ENCODE measurements at places on chromosomes 16 and 17.

DNA sequence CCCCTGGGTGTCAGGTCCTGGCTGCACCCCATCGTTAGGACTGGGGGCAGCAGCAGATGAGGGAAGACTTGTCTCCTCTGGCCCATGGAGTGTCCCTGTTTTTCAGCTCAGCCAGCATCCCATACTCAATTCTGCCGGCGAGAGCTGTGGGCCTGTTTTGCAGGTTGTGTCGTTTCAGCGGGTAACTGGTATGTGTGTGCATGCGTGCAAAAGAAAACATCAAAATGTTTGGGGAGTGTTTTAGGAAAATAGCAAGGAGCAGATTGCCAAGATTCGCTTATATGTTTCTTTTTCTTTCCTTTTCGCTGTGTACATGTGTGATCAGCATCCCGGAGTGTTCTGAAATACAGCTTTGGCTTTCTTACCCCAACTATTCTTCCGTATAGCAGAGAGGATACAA, 34.7 kb downstream of the MSI2 start:
- no peak for DNase-seq

DNA sequence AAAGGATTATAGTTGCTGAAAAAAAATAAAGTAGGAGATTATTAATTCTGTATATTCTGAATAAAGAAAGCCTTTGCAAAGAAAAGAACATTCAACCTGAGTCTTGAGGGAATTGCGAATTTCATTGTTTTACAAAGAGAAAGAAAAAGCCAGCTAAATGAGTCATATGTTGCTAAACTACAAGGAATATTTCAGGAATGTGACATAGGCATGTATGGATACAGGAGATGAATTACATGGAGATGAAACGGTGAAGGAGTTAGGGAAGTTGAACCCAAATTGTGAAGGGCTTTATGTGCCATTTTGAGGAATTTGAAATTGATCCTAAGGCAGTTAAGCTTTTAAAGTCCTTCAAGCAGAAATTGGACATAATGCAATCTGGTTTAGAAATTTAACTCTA, 177.3 kb upstream of the RBL2 start:
- no peak for DNase-seq

DNA sequence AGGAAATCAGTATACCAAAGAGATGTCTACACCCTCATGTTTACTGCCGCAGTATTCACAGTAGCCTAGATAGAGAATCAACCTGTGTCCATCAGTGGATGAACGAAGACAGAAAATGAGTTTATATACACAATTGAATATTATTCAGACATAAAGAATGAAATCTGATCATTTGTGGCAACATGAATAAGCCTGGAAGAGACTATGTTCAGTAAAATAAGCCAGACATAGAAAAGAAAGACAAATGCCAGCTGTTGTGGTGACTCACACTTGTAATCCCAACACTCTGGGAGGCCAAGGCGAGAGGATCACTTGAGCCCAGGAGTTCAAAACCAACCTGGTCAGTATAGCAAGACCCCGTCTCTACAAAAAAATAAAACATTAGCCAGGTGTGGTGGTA, 16.1 kb downstream of the NUDT16L1 start:
- no peak for DNase-seq

DNA sequence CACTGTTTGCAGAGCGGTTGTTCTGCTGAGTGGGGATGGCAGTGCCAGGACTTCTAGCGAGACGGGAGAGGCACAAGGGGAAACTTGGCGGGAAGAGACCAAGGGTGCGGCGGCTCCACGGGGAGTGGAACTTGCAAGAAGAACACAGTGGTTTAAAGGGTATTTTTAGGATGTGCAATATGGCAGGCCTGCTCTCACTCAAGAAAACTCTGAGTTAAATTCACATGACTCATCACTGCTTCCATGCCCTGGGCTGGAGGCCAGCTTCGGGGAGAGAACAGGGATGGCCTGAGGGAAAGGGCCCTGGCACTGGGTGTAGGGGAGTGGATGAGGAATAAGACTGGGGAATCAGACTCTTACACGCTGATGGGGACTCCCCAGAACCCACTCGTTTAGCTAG, 13.3 kb upstream of the CD300LD start:
- DNase-seq = no peak

DNA sequence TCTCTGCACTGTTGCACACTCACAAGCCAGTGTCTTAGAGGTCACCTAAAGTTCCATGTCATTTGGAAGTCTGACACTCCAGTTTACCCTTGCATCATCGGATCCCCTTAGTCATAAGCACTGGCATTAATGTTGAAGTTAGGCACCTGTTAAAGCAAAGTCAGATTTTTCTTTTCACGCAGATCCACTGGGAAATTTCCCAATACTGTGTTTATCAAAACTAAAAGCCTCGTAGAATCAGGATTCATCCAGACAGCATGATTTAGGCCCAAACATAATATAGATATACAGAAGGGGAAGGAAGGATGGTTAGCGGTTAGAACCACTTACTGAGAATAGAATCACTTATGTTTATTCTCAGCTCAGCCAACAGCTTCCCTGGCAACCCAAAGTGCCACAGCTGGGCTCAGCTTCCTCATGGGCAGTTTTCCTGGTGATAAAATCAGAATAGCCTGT, 30.1 kb upstream of the HAPSTR1 start:
- no peak for DNase-seq

DNA sequence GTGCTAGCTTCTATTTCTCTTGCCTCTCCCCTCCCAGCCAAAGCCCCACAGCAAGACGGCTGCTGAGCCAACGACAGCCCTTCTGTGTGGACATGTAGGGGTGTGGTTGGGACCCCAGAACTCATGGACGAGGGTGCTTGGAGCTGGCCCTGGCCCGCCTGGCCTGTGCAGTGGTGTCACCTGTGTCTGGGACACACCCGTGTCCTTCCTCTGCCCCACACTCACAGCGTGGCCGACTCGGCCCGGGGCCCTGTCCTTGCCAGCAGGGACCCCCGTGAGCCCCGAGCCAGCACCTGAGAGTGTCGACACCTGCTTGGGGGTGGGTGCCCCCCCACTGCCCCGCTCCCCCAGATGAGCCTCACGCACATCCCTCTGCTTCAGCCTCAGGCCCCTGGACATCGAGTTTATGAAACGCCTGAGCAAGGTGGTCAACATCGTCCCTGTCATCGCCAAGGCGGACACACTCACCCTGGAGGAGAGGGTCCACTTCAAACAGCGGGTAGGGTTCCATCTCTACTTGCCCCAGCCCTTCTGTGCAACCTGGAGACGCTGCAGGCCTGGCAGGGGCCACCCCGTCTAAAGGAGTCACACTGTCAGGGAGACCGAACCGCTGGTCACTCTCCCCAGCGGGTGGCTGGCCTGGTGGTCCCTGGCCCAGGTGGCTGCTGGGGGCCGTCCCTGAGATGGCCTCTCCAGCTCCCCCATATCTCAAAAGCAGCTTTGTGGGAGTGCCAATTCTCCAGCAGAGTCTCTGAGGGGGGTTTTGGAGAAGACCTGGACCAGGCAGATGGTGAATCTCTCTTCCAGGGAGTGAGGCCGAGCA, 349.8 kb downstream of the SEC14L1 start:
- DNase-seq = no peak

DNA sequence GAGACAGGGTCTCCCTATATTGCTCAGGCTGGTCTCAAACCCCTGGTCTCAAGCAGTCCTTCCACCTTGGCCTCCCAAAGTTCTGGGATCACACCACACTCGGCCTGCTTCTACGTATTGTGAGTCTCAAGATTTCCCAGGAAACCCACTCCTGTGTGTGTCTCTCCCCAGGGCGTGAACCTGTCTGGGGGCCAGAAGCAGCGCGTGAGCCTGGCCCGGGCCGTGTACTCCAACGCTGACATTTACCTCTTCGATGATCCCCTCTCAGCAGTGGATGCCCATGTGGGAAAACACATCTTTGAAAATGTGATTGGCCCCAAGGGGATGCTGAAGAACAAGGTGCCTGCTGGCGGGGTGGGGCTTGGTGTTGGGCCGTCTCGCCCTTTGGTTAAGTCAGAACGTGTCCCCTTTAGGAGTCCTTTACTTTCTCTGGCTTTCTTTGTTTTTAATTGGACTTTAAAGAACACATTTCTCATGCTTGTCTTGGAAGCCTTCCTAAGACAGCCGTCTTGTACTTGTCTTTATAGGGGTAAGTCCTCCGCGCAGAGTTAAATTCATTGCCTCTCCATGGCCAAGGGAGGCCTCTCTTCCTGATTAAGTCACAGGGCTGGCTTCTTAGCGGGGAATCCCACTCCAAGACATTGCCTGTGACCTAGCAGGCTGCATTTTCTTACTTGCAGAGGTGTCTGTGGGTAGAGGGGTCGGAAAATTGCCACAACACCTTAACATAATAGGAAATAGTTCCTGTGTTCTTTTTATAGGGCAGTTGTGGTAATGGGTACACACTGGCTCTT, 136.4 kb downstream of the ABCC6 start:
- DNase-seq = no peak

GRCh38 chr17:36212966-36213365, 2.1 kb downstream of the CCL4L2 start:
- DNase-seq = no peak

DNA sequence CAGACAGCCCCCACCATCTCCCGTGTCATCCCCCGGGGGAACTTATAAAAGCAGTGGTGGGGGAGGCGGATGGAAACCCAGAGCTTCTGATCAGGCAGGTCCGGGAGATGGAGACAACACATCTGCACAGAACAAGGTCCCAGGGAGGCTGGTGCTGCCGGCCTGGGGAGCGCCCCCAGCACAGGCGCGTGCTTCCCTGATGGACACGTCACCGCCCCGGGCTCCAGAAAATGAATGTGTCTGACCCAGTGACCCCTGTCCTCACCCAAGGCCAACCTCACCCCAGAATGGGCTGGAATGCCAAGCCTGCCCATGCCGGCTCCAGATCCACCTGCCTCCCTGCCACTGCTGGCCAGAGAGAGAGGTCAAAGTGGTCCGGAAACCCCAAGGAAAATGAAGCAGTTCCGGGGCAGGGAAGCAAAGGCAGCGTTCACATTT, 12.5 kb downstream of the SLC7A5 start:
- DNase-seq = no peak

DNA sequence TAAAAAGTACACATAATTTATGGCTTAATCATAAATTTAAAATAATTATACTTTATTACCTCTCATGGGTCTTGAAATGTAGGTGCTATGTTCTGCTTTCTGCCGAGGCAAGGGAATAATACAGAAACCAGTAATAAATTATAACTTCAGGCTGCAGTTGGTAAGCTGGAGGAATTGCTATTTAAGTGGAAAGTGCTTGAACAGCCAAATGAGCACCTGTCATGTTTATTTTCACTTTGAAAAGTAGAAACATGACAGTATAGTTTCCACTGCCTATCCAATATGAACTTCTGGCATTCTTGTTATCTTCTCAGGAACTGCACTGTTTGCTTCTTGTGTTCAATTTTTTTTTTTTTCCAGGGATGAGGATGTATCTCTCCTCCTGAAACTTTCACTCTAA, 146.0 kb downstream of the FTO start:
- no peak for DNase-seq

DNA sequence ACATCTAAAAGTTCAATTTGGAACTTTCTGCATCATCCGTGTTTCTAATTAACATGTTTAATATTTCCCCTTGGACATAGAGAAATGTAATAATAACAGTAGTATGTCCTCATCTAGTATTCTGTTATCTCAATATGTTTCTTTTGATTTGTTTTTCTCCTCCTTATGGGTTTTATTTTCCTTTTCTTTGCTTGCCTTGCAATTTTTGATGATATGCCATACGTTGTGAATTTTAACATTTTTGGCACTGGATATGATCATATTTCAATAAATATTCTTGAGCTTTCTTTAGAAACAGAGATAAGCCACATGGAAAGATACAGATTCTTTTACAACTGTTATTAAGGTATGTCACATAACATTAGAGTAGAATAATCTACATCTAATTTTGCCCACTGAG, 1316.2 kb downstream of the CDH8 start:
- no peak for DNase-seq

DNA sequence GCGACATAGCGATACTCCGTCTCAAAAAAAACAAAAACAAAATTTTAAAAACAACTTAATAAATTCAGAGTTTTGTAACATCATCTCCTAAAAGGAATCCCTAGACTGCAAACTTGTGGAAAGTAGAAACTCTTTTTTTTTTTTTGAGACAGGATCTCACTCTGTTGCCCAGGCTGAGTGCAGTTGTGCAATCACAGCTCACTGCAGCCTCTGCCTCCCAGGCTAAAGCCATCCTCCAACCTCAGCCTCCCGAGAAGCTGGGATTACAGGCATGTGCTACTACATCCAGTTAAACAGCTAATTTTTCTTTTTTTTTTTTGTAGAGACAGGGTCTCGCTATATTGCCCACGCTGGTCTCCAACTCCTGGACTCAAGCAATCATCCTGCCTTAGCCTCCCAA, 19.7 kb downstream of the EZH1 start:
- DNase-seq = no peak

GRCh38 chr16:11380836-11381235, 35.6 kb downstream of the RMI2 start:
- no peak for DNase-seq

DNA sequence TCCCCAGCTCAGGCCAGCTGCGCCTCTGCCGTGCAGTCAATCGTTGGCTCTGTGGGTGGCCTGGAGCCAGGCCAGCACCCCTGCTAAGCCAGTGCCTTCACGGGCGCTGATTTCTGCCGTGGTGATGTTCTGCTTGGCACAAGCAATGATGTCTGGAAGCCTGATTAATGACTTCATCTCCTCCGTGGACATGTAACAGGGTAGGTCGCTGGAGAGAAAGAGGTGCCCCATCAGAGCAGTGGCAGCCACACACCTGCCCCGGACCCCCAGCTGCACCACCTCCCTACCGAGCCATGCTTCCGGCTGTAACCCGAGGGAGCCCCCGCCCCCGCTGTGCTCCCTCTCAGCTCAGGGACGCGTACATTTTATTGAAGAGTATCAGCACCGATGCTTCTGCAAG, 1.9 kb downstream of the ARL16 start:
- no peak for DNase-seq

- DNase-seq = no peak
Measured at GRCh38 chr16:85850344-85850880, 48.5 kb upstream of the IRF8 start.

GRCh38 chr16:22216191-22216831, 10.2 kb downstream of the EEF2K start:
- no peak for DNase-seq

DNA sequence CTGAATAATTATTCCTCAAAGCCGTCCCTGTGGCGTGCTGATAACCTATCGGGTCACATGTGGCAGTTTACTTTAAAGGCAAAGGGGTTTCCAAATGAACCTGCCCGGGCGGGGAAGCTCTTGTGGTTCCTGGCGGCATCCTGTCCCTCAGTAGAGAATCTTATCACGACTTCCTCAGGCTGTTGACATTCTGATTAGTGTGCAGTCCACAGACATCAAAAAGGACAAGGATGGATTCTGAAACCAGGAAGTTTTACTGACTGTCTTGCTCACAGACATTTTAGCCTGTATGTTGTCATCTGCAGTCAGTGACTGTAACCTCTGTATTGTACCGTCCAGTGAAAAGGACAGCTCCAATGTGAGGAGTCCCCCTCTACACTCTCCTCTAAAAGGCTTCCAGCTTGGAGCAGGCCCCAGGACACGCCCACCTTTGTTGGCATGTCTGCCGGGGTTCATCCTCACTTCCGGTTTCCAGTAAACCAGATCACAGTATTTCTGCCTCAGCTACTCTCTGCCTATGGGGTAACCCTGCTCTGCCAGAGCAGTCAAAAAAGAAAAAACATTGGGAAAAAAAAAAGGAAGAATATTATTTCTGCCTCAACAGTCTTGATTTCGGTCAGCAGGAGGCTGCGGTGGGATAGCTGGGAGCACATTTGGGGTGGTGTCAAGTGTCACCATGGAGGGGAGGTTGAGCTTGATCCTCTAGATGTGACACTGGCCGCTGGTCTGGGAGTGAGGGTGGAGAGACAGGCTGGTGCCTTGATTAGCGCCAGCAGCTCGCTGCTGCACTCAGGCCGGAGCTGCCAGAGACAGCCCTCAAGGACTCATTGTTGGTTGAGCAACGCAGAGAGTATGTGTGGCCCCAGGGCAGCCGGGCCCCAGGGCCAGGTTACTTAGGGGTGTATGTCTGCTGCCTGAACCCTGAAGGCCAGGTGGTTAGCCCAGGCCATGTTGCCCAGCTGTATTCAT, 89.0 kb upstream of the DNAH17 start:
- DNase-seq = no peak

Measured in iPS DF 6.9 (cell line).